ENCODE measurements at places on chromosomes 7 and 10.

DNA sequence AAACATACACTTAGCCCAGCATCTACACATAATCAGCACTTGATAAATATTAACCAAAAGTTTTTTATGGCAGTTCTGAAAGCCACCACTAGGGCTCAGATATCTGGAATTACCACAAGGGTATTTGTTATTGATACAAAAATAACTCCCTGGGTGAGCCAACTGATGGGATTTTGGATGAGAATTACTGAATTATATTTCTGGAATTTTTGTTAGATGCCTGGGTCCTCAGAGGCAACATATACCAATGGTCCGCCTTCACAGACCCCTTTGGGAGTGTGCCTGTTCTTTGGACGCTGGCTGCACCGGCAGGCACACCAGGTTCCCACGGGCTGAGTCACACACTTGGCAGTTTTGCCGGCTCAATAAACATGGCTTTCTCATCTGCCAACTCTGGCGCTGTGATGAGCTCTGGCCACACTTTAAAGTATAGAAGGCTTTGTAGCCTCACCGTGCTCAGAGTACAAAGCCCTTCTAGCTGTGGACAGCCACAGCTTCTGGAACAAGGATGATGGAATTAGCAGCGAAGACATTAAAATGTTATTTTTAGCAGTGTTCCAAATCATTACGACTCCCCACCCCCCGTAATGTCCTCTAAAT is 24.5 kb upstream of the EEPD1 start:
- no peak for DNase-seq

DNA sequence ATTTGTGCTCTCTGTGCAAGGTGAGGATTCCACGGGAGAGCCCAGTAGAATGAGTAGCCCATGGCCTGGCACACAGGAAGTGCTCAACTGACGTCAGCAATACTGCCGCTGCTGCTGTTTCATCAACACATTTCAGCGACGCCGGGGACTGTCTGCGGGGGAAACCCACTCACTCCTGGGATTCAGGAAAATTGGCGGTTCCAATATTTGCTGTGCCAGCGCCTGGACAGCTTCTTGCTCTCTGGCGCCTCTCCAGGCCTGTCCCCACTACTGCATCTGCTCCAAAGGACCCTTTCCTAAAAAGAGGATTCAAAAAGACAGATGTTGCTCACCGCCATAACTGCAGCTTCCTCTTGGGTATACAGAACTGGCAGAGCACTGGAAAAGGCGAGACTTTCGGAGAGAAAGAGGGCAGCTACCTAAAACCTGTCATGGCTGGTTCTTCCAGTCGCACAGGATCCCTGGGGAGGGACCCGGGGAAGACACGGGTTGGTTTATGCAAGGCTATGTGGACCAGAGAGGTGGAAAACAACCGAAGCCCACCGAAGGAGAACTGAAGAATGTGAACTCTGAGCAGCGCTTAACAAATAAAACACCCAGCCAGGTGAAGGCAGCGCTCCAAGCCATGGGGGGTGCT is 39.7 kb upstream of the ENO4 start:
- no peak for DNase-seq

- DNase-seq = no peak
Measured at GRCh38 chr7:127974446-127975035, 56.7 kb downstream of the LRRC4 start.

DNA sequence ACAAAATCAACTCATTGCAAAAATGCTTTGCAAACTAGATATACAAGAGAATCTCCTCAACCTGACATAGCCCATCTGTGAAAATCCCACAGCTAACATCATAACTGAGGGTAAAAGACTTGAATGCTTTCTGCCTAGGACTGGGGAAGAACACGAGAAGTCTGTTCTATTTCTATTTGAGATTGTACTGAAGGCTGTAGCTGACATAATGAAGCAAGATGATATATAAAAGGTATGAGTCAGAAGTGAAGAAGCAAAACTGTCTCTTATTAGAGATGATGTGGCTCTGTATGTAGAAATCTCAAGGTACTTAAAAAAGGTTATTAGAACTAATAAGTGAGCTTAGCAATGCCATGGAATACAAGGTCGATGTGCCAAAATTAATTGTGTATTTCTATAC is 639.9 kb upstream of the PFKP start:
- no peak for DNase-seq

DNA sequence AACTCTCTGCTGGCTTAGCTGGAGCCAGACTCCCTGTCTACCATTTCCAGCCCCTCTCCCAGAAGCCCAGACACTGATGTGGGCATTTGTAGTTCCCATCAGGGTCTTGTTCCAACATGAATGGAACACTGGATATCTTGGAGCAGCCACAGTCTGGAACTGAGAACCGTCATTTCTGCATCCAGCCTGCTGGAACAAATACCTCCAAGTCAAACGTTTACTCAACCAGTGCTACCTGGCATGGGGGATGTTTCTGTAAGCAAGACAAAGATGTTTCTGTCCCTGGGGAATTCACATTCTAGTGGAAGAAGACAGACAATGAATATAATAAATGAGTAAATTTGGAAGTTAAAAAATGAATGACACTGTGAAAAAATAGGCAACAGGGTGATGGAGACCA is 70.8 kb upstream of the ZNF438 start:
- DNase-seq = no peak

- DNase-seq = no peak
Measured at GRCh38 chr7:77199013-77199966, at the start of gene FGL2. TSS of gene FGL2 (minus strand) at chr7:77199819. CDS start at chr7:77199793, 26 bp downstream.

DNA sequence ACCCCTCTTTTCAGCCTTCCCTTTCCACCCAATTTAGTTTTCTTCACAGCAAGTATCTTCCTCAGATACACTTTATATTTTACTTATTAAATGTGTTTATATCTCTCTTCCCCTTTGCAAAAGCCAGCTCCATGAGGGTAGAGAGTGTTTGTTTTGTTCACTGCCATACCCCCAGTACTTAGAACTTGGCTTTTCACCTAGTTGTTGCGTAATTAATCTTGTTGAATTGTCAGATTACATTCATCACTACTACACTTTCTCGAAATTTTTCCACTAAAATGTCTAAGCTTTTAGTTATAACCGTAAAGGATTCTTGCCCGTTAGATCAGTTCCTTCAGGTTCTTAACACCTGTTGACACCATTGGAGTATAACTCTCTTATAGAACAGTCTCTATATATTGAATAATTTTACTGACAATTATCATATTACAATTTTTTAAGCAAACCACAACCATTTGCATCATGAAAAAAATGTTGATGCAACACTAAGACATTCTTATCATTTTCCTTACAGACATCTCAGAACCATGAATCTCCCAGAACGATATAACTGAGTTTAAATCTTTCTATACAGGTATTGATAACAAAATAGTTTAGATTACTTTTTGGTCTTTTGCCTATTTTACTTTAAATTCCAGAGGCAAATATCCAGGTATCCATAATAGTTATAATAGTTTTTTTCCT is 29.9 kb downstream of the VWDE start:
- DNase-seq = no peak

- DNase-seq = no peak
Measured at GRCh38 chr7:416761-417624, 102.7 kb downstream of the PDGFA start.

- no peak for DNase-seq
Measured at GRCh38 chr7:137305901-137306621, 37.5 kb downstream of the PTN start.

- DNase-seq = no peak
Measured at GRCh38 chr7:28018856-28019465, 161.6 kb downstream of the JAZF1 start.

- DNase-seq = no peak
Measured at GRCh38 chr10:62858364-62858763, 42.2 kb upstream of the EGR2 start.

DNA sequence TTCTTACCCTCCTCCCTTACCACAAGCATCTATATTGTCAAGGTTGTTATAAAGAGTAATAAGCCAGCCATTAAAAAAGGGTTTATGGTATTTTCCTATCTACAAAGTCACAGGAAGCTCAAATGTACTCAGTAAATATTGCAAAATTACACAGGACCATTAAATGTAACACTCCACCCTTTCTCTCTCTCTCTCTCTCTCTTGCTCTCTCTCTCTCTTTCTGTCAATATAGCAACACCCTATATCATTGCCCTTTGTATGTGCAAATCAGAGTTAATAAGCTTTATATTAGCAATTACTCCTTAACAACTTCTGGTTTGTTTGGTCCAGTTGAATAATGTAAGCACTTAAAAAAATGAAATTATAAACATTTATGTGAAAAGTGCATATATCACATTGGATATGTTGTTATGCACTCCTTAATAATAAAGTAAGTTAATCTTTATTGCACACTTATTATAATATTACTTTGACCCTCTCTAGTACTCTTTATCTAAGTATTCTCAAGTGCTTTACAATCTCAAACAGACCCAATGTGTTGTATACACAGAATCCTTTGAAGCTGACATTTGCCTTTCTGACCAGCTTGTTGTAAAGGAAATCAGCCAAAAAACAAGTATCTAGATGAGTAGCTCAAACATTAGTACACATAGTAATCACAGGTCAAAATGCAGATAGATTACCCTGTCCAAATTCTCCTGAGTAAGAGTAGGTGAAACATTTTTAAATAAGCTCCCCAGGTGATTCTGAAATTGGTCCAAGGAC is 93.2 kb downstream of the CFTR start:
- DNase-seq = no peak

DNA sequence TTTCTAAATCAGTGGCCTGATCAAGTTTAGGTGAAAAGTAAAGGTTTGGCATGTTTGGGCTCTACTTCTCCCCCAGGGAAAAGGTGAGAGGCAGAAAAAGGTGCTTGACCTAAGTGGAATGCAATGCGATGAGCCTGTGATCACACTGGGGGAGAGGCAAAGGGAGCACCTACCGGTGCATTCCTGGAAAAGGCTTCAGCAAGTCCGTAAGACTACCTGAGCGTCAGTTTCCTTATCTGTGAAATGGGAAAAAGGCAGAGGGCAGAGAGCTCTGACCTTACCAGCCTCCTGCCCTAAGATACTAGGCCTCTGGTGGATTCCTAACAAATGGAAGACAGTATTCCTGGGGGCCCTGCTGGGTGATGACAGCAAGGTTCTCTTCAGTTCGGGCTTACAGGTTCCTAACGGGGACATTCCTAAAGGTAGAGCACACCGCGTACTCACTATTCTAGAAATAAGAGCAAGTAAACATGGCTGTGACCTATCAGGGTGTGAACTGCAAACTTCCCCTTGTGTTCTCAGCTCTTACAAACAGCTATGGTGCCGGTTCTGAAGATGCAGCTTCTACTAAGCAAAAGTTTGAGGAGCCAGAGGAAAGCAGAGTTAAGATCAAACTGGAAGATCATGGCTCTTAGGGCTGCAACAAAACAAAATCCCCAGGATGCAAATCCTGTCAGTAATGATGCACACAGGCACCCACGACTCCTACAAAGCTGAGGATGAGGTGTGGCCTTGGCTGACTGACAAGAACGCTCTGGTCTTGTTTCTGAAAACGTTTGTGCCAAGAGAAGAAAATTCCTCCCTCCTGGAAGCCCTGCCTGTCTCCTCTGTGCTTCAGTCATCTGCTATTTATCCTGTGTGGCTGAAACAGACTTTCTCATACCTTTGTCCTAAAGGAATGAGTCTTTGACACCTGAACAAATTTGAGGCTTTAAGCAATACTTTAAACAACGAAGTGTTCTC is 13.3 kb upstream of the ACSL5 start:
- no peak for DNase-seq

DNA sequence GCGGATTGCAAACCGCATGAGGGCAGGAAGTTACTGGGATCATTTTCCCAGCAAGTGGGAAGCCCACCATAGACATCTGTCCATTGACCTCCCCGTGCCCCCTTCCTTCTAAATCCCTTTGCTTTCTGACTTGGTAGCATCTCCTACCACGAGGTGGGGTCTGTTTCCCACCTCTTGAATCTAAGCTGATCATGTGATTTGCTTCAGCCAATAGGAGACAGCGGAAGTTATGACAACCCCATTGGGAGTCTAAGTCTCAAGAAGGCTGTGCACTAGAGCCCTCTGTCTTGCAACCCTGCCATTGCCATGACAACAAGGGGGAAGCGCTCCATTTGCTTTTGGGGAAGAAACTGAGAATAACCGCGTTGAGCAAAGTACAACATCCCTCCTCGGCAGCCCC is 39.2 kb upstream of the CARD11 start:
- DNase-seq = no peak

- DNase-seq = no peak
Measured at GRCh38 chr7:92797284-92797683, 39.1 kb downstream of the CDK6 start.

- no peak for DNase-seq
Measured at GRCh38 chr10:7915923-7916536, 97.7 kb downstream of the TAF3 start.

- DNase-seq = no peak
Measured at GRCh38 chr10:131681122-131681521, 219.7 kb upstream of the PPP2R2D start.

GRCh38 chr10:114611617-114612016 is 46.5 kb downstream of the ABLIM1 start:
- no peak for DNase-seq

- DNase-seq = no peak
Measured at GRCh38 chr7:66549466-66549865, 79.2 kb upstream of the KCTD7 start.

- no peak for DNase-seq
Measured at GRCh38 chr7:155603858-155604503, 40.5 kb upstream of the RBM33 start.

GRCh38 chr7:102262546-102262945 is 24.1 kb upstream of the SH2B2 start:
- DNase-seq = no peak

GRCh38 chr7:114941692-114942091 is 19.8 kb downstream of the MDFIC start:
- DNase-seq = no peak
